ENCODE measurements at places on chromosomes 2 and 18. TPM values are rescaled to one million over a fixed set of nuclear protein-coding genes. Genes with fewer than 3 reads are reported as not detected.

DNA sequence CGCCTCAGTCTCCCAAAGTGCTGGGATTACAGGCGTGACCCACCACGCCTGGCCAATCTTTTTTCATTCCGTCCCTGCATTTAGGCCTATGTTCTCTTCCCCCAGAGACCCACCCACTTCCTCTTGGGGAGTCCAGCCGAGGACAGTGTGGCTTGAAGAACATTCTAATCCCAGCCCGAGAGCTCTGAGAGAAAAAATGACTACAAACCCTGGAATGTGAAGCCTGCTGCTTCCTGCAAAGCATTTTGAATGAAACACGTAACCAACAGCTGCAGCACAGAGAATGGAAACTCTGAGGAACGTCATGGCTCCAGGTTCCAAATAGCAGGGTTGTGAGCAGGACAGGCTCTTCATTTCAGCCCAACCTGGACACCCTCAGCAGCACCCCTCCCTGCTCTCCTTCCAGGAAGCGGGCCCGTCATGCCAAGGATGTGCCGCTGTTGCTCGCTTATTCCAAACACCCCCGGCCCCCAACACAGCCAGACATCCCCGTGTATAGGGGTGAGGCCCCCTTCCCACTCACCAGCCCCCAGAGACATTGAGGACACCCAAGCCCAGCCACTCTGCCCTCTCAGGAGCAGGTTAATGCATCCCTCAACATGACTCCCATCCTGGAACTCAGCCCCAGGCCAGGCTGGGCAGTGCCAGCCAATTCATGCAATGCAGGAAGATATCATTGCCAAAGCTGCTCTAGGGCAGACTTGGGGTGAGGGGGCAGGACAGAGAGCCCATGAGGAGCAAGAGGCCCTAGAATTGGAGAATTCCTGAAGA, 139.8 kb downstream of the ZFP36L2 start:
- H3K4me3 ChIP-seq: no peak overlapping the region
- DNase-seq: no peak
- peaks cover 5% of the 10 kb centered on the region for H3K36me3 ChIP-seq
- peaks cover 42% of the 10 kb centered on the region for H3K4me1 ChIP-seq
- peaks cover 11% of the 10 kb centered on the region for H3K27me3 ChIP-seq
- H3K27ac ChIP-seq: peak overlapping the region; percentile 84

DNA sequence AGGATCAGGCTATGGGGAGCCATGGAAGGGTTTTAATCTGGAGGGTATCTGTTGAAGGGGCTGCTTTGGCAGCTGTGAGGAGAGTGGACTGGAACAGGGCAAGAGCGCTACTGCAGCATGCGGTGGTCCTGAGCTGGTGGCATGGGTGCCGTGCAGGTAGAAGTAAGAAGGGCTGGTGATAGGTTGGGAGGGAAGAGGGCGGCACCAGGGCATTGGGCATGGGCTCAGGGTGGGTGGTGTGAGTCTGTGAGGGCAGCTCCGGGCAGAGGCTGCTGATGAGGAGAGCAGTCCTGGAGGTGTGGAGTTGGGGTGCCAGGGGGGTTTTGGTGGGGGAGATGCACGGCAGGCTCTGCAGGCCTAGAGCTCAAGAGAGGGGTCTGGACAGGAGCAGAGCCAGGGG, 2.1 kb downstream of the ACTG2 start:
- H3K27ac ChIP-seq: peak overlapping the region; percentile 84
- H3K36me3 ChIP-seq: no peaks in the 10 kb centered on the region
- H3K4me1 ChIP-seq: peaks cover 1% of the 10 kb centered on the region
- H3K4me3 ChIP-seq: no peak overlapping the region

- peaks cover 30% of the 10 kb centered on the region for H3K4me1 ChIP-seq
- H3K36me3 ChIP-seq: peaks cover 2% of the 10 kb centered on the region
- H3K27ac ChIP-seq: no peak overlapping the region
- H3K27me3 ChIP-seq: no peaks in the 10 kb centered on the region
- no peak for DNase-seq
Observed at GRCh38 chr18:11983592-11983991, 2.3 kb downstream of the IMPA2 start.

DNA sequence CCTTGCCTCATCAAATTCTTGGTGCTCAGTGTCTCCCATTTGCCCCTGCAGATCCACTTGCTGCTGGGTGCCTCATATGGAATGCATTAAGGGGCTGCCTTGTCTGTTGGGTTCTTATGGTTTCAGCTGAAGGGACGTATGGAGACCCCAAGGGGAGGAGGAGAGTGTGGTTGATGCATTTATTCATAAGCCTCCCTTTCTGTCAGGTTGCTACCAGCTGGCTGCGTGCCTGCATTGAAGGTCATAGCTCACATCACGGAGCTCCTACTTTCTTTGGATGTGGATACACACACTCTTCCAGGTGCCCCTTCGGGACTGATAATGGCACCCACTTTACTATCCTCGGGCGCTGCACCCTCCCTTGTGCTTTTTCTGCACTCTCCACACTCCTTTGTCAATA, 377.9 kb downstream of the SLC4A3 start:
- H3K27ac ChIP-seq: no peak overlapping the region
- no peak overlapping the region for H3K4me3 ChIP-seq
- DNase-seq: no peak
- H3K4me1 ChIP-seq: no peaks in the 10 kb centered on the region

DNA sequence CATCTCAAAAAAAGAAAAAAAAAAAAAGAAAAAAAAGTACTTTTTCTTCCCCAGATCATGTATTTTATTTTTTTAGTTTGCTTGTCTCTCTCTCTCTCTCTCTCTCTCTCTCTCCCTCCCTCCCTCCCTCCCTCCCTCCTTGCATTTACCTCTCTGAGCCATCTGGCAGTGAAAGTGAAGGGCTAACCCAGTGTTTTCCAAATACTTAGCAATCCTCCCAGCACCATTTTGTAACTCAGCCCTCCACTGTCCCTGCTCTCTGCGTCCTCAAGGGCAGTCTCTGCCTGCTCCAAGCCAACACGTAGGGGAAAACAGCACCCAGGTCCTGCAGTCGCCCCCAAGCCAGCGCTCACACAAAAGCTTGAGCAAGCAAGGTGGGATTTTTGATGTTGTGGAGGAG, 19.6 kb upstream of the TEX44 start:
- DNase-seq: no peak
- peaks cover 9% of the 10 kb centered on the region for H3K4me1 ChIP-seq
- no peak overlapping the region for H3K27ac ChIP-seq
- no peak overlapping the region for H3K4me3 ChIP-seq
- no peaks in the 10 kb centered on the region for H3K27me3 ChIP-seq

DNA sequence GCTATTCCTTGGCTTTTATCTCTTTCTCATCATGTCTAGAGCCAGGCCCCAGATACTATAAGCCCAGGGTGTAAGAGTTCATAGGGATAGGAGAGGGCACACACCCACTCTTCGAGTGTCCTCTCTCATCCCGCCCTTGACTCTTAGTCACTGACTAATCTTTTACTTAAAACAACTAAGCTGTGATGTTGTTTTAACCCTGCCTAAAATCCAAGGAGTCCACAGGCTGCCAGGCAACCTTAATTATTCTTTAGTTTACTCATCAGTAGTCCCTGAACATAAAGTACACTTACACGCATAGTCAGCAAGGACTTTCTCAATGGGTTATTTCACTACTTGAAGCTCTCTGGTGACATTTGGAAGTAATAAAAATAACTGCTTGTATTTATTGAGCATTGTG, 28.4 kb downstream of the GREB1L start:
- no peaks in the 10 kb centered on the region for H3K36me3 ChIP-seq
- no peak overlapping the region for H3K27ac ChIP-seq
- H3K4me3 ChIP-seq: no peak overlapping the region
- DNase-seq: no peak
- no peaks in the 10 kb centered on the region for H3K27me3 ChIP-seq

- DNase-seq: peak; percentile 34
- H3K4me1 ChIP-seq: peaks cover 11% of the 10 kb centered on the region
- peaks cover 73% of the 10 kb centered on the region for H3K27me3 ChIP-seq
- peak within 1 kb of the TSS; percentile 92 for H3K27ac ChIP-seq
Observed at GRCh38 chr2:86337244-86337835, at the start of gene REEP1. TSS of gene REEP1 (minus strand) at chr2:86337626. CDS start at chr2:86337510, 116 bp downstream.

- peaks cover 70% of the 10 kb centered on the region for H3K27me3 ChIP-seq
- H3K4me1 ChIP-seq: peaks cover 31% of the 10 kb centered on the region
- peak overlapping the region; percentile 63 for H3K4me3 ChIP-seq
Observed at GRCh38 chr2:46299365-46300263, 2.4 kb downstream of the EPAS1 start.

GRCh38 chr2:143128681-143129580, at the start of gene ARHGAP15:
TSS of gene ARHGAP15 (plus strand) at chr2:143129419.
- no peak within 1 kb of the TSS for H3K27ac ChIP-seq
- H3K4me1 ChIP-seq: no peaks in the 10 kb centered on the region
- no peaks in the 10 kb centered on the region for H3K27me3 ChIP-seq
- H3K36me3 ChIP-seq: no peaks in the 10 kb centered on the region
- H3K4me3 ChIP-seq: no peak within 1 kb of the TSS

- H3K4me1 ChIP-seq: no peaks in the 10 kb centered on the region
- H3K36me3 ChIP-seq: no peaks in the 10 kb centered on the region
- no peak overlapping the region for H3K4me3 ChIP-seq
- DNase-seq: no peak
Observed at GRCh38 chr2:239940861-239941570, 84.1 kb downstream of the NDUFA10 start.

GRCh38 chr2:88011011-88011410, 5.3 kb downstream of the RNU2-63P start:
- H3K4me3 ChIP-seq: no peak overlapping the region
- no peak overlapping the region for H3K27ac ChIP-seq
- no peaks in the 10 kb centered on the region for H3K27me3 ChIP-seq

GRCh38 chr2:165067643-165068486, 112.5 kb upstream of the SLC38A11 start:
- peak overlapping the region; percentile 63 for H3K4me3 ChIP-seq
- DNase-seq: peak; percentile 44
- peaks cover 15% of the 10 kb centered on the region for H3K4me1 ChIP-seq
- no peaks in the 10 kb centered on the region for H3K36me3 ChIP-seq
- H3K27ac ChIP-seq: peak overlapping the region; percentile 91

DNA sequence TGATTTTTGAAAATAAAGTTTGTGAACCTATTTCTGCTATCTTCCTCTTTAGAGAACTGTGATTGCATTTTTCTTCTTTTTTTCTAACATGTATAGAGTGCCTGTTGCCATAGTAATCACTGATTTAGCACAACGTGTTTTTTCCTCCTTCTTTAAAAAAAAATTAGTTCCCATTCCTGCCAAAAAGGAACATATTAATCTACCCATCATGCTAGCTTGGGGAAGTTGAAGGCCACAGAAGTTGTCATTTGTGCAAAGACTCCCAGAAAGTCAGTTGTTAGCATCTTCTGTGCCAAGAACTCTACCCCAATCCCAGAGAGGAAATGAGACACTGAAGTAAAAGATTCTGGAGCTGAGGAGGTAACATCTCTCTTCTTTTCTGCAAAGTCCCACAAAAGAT, 57.3 kb downstream of the SLC8A1 start:
- H3K4me1 ChIP-seq: no peaks in the 10 kb centered on the region
- H3K36me3 ChIP-seq: no peaks in the 10 kb centered on the region
- DNase-seq: no peak
- H3K4me3 ChIP-seq: no peak overlapping the region
- no peak overlapping the region for H3K27ac ChIP-seq

GRCh38 chr18:75727456-75727855, 300.0 kb upstream of the SMIM21 start:
- H3K4me1 ChIP-seq: no peaks in the 10 kb centered on the region
- H3K36me3 ChIP-seq: no peaks in the 10 kb centered on the region
- H3K27ac ChIP-seq: no peak overlapping the region
- peaks cover 17% of the 10 kb centered on the region for H3K27me3 ChIP-seq
- H3K4me3 ChIP-seq: no peak overlapping the region
- DNase-seq: peak; percentile 20

- no peaks in the 10 kb centered on the region for H3K4me1 ChIP-seq
- no peak for DNase-seq
- H3K27ac ChIP-seq: no peak overlapping the region
- no peaks in the 10 kb centered on the region for H3K27me3 ChIP-seq
Observed at GRCh38 chr2:161078211-161078539, 82.1 kb upstream of the TANK start.

GRCh38 chr2:120871881-120872620, 136.4 kb downstream of the GLI2 start:
- H3K4me3 ChIP-seq: no peak overlapping the region
- H3K27me3 ChIP-seq: peaks cover 97% of the 10 kb centered on the region
- no peaks in the 10 kb centered on the region for H3K36me3 ChIP-seq

- no peak for DNase-seq
- H3K4me3 ChIP-seq: no peak overlapping the region
- H3K36me3 ChIP-seq: no peaks in the 10 kb centered on the region
- H3K4me1 ChIP-seq: peaks cover 7% of the 10 kb centered on the region
- H3K27me3 ChIP-seq: peaks cover 38% of the 10 kb centered on the region
Observed at GRCh38 chr2:129935118-129935517, 44.3 kb upstream of the RAB6C start.

GRCh38 chr2:183807870-183808269, 683.6 kb downstream of the NUP35 start:
- H3K4me3 ChIP-seq: no peak overlapping the region
- H3K27me3 ChIP-seq: no peaks in the 10 kb centered on the region
- no peak for DNase-seq

- DNase-seq: no peak
- no peaks in the 10 kb centered on the region for H3K27me3 ChIP-seq
- peak overlapping the region; percentile 66 for H3K27ac ChIP-seq
- peaks cover 9% of the 10 kb centered on the region for H3K4me1 ChIP-seq
- no peaks in the 10 kb centered on the region for H3K36me3 ChIP-seq
Observed at GRCh38 chr2:182625814-182626213, 90.2 kb upstream of the DNAJC10 start.

DNA sequence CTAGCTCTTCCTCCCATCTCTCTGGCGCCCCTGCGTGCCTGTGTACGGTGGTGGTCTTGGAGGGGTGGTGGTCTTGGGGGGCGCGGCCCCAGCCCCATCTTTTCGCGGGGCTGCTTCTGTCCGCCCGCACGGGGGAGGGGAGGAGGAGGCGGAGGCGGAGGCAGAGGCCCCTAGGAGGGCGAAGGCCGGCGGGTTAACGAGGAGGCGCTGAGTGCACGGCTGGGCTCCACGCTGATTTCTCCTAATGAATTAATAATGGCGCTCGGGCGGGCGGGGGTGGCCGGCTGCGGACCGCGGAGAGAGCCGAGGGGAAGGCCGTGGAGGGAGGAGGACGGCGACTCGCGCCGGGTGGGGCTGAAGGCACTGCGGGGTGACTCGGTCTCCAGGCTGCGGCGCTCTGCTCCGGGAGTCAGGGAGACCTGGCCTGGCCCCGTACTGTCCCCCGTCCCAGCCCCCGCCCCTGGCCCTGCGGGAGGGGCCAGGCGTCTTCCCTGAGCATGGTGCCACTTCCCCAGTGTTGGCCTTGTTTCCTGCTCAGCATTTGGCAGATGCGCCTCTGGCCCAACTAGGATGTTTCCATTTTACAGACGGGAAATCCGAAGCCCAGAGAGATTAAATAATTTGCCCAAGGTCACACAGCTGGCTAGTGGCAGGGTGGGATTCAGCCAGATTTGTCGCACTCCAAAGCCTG, 6.0 kb downstream of the GAREM2 start:
- peaks cover 49% of the 10 kb centered on the region for H3K27me3 ChIP-seq
- peaks cover 4% of the 10 kb centered on the region for H3K36me3 ChIP-seq
- H3K4me1 ChIP-seq: peaks cover 8% of the 10 kb centered on the region
- peak overlapping the region; percentile 57 for H3K4me3 ChIP-seq
- DNase-seq: no peak

SDC1 gene
- total RNA-seq: 35.1 TPM

SCTR gene
- total RNA-seq: 34.9 TPM

SLC16A14 gene
- total RNA-seq: 2.4 TPM

PRKAG3 gene
- total RNA-seq: not detected

CYTIP gene
- 0.14 TPM for total RNA-seq
